Sigmoid colon (tissue), 7 donors: ENCODE measurements at places on chromosomes 1 and 21.

DNA sequence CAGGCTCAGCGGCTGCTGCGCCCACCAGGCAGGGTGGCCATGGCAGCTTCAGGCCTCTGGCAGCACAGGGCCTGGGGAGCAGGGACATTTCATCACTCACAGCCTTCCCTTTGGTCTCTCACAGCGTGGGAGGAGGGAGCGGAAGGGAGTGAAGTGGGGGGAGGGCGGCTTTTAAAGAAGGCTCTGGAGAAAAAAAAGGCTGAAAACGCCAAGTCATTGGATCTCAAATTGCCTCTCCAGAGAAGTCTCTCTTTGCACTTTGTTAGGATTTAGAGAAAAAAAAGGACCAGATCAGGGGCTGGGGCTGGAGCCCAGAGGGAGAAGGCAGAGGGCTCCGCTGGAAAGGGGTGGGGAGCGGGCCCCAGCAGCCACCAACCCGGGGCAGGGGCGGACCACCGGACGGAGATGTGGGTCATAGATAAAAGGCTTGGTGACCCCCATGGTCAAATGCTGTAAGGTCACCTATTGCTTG lies 209.9 kb downstream of the GRIK3 start:
- DNase-seq: no peak

GRCh38 chr21:36541721-36542139 lies 61.8 kb upstream of the CLDN14 start:
- no peak for DNase-seq

DNA sequence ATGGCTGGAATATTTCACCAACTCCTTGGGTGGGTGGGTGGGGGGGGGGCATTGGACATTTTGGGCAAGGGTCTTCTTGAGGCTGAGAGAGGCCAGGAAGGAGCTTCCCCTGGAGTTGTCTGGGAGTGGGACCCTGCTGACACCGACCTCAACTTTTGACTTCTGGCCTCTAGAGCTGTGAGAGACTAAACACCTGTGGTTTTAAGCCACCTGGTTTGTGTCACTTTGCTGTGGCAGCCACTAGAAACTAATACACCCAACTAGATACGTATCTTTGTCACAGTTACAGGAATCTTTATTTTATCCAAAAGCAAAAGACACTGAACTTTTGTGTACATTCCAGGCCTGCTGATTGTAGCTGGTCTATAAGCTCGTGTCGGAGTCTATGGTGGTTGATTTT lies 9.9 kb upstream of the RIPK4 start:
- DNase-seq: no peak

DNA sequence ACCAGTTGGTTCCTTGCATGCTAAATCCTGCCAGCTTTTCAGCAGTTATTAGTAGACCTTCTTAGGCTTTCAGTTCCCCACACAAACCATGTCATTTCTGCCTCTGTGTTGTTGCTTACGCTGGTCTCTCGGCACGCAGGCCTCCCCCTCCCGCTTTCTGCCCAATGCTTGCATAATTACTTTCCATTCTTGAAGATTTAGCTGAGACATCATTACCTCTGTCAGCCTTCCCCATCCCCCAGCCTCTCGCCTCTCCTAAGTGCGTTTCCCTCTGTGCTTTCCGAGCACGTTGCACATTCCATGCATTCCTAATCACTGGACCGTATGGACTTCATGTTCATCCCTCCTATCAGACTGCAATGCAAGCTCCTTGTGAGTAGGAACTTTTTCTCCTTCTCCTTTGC lies 26.8 kb downstream of the TSHB start:
- no peak for DNase-seq

DNA sequence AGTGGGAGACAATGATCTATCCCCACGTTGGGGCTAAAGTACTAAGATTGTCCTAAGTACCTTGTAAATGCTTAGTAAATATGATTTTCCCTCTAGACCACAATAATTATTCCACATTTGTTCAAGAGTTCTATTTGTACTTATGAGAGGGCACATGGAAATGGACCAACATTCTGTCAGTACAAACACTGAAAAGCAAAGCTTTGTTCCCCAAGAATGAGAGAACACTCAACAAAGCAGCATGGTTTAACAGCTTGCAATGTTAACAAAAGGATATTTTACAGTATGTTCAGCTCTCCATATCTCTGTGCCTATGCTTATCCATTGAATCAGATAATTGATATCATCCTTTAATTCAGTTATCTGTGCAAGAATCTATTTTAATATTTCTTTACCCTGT lies 35.4 kb downstream of the RBM11 start:
- no peak for DNase-seq

DNA sequence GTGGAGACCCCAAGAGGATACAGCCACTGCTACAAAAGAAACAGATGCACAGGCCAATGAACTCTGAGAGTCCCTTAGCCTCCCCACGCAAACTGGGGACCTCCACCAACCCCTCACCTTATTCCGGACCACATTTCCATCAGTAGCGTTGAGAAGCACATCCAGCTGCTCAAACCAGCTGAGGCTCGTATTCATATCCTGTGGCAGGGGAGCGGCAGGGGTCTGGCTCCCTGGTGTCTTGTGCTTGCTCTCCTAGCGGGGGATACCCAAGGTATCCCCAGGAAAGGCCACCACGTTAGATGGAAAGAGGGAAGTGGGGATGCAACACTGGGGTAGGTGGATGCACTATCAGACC lies 481 bp downstream of the CCDC163 start:
- peak; percentile 24 for DNase-seq
